ENCODE measurements at places on chromosomes 12 and 14.

- no peak for DNase-seq
- H3K27me3 ChIP-seq: no peaks in the 10 kb centered on the region
- H3K4me3 ChIP-seq: no peak overlapping the region
- H3K4me1 ChIP-seq: peaks cover 4% of the 10 kb centered on the region
Observed at GRCh38 chr12:39431797-39432196, 11.1 kb downstream of the KIF21A start.

DNA sequence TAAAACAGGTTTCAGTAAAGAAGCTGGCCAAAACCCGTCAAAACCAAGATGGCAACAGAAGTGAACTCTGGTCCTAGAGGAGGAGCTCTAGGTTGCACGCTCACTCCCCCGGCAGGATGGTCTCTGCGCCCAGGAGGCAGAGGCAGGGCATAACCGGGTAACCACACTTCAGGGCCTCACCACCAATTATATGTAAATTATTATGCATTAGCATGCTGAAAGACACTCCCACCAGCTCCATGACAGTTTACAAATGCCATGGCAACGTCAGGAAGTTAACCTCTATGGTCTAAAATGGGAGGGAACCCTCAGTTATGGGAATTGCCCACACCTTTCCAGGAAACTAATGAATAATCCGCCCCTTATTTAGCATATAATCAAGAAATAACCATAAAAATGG is 20.1 kb upstream of the SLC6A12 start:
- H3K36me3 ChIP-seq: no peaks in the 10 kb centered on the region
- H3K27me3 ChIP-seq: peaks cover 7% of the 10 kb centered on the region
- no peak overlapping the region for H3K27ac ChIP-seq
- no peak overlapping the region for H3K4me3 ChIP-seq

GRCh38 chr14:102931580-102932285 is 9.3 kb downstream of the AMN start:
- H3K36me3 ChIP-seq: no peaks in the 10 kb centered on the region
- DNase-seq: no peak
- peaks cover 24% of the 10 kb centered on the region for H3K27me3 ChIP-seq
- H3K27ac ChIP-seq: no peak overlapping the region
- H3K4me1 ChIP-seq: peaks cover 29% of the 10 kb centered on the region

DNA sequence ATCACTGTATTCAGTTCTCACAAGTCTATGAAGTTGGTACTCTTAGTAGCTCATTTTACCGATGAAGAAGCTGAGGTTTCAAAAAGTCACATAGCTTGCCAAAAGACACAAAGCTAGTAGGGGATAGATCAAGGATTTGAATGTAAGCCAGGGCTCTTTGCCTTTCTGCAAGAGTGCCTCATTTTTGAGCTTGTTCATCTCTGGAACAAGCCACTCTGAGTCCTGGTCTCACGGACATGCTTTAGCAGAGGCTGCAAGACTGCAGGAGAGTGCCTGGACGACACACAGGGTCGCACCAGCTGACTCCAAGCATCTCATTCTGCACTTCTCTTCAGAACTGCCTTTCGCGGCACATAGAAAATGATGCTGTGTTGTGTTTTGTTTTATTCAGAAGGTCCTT is 3.7 kb downstream of the NUAK1 start:
- no peak overlapping the region for H3K4me3 ChIP-seq
- H3K27me3 ChIP-seq: peaks cover 50% of the 10 kb centered on the region
- no peaks in the 10 kb centered on the region for H3K36me3 ChIP-seq

GRCh38 chr14:22780105-22780679 is 13.7 kb downstream of the OXA1L start:
- H3K4me3 ChIP-seq: no peak overlapping the region
- no peaks in the 10 kb centered on the region for H3K4me1 ChIP-seq
- no peaks in the 10 kb centered on the region for H3K27me3 ChIP-seq
- no peak for DNase-seq
- H3K27ac ChIP-seq: no peak overlapping the region

GRCh38 chr14:67141146-67141900 is 47.9 kb upstream of the GARIN2 start:
- H3K36me3 ChIP-seq: no peaks in the 10 kb centered on the region
- DNase-seq: no peak
- no peaks in the 10 kb centered on the region for H3K4me1 ChIP-seq
- no peaks in the 10 kb centered on the region for H3K27me3 ChIP-seq
- no peak overlapping the region for H3K4me3 ChIP-seq

- H3K4me1 ChIP-seq: no peaks in the 10 kb centered on the region
- no peak for DNase-seq
- no peak overlapping the region for H3K4me3 ChIP-seq
- H3K27me3 ChIP-seq: no peaks in the 10 kb centered on the region
Observed at GRCh38 chr12:92312463-92312964, 166.9 kb upstream of the BTG1 start.

DNA sequence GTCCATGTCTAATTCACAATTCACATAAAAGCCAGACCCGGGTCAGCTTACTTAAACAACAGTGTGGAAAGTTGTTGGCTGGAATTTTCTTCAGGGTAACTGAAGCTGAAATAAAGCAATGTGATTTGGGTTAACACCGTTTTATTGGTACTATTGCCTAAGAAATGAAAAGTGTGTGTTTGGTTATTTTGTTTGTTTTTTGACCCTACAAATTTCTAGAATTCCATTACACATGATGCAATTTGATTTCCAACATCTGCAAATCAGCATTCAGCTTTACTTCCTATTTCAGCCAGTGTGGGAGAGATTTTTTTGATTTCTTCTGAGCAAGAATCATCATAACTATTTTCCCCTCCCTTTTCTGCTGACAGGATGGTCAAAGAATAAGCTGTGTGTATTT is 45.7 kb upstream of the CLMN start:
- H3K4me1 ChIP-seq: peaks cover 3% of the 10 kb centered on the region
- H3K4me3 ChIP-seq: no peak overlapping the region
- peaks cover 21% of the 10 kb centered on the region for H3K27me3 ChIP-seq
- DNase-seq: no peak
- H3K27ac ChIP-seq: no peak overlapping the region

DNA sequence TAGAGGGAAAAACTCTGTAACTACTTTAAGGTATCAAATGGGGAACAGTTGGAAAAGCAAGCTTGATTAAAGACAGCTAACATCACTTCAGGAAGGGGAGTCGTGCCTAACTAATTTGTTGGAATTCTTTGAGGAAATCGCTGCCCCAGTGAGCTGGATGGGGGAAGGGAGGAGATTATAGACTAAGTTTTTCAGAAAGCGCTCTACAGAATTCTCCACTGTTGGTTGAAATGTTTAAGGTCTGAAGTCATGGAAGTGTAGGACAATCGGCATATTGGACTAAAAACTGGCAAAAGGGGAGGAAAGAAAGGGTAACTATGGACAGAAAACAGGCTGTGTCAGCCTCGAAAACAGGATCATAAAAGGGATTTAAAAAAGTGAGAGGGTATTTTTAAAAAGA is 229.9 kb upstream of the HMGA2 start:
- H3K4me1 ChIP-seq: no peaks in the 10 kb centered on the region
- DNase-seq: no peak
- H3K27me3 ChIP-seq: no peaks in the 10 kb centered on the region
- H3K36me3 ChIP-seq: no peaks in the 10 kb centered on the region
- no peak overlapping the region for H3K4me3 ChIP-seq

GRCh38 chr14:93709249-93709648 is 79.0 kb downstream of the PRIMA1 start:
- no peak overlapping the region for H3K27ac ChIP-seq
- peaks cover 14% of the 10 kb centered on the region for H3K27me3 ChIP-seq
- no peak overlapping the region for H3K4me3 ChIP-seq
- H3K4me1 ChIP-seq: no peaks in the 10 kb centered on the region
- no peak for DNase-seq

GRCh38 chr12:5973461-5974115 is 28.5 kb upstream of the ANO2 start:
- H3K27me3 ChIP-seq: peaks cover 8% of the 10 kb centered on the region
- H3K4me3 ChIP-seq: no peak overlapping the region
- no peaks in the 10 kb centered on the region for H3K4me1 ChIP-seq
- no peaks in the 10 kb centered on the region for H3K36me3 ChIP-seq
- DNase-seq: no peak

DNA sequence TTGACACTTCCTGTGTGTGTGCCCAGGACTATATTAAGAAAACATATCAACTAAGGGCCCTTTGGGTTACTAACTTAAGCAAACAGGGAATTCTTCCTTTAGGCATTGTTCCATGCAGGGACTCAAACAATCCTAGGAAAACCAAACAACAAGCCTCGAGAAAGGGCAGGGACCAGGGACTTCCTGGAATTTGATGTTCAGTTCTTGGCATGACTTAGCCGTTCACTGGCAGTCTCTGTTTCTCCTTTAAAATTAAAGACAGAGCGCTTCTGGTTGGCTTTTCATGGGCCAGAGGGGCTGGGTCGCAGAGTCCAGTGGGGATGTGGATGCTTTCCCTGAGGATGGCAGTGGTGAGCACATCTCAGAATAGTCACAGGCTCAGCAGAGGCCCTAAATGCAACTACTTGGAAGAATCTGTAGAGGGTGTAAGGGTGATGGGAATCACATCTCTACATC is 35.2 kb downstream of the RNFT2 start:
- no peak overlapping the region for H3K27ac ChIP-seq
- DNase-seq: no peak
- H3K4me1 ChIP-seq: no peaks in the 10 kb centered on the region
- H3K36me3 ChIP-seq: no peaks in the 10 kb centered on the region
- no peaks in the 10 kb centered on the region for H3K27me3 ChIP-seq

GRCh38 chr12:124094733-124095132 is 121.7 kb downstream of the ZNF664 start:
- H3K27ac ChIP-seq: no peak overlapping the region
- DNase-seq: no peak
- H3K36me3 ChIP-seq: no peaks in the 10 kb centered on the region
- H3K27me3 ChIP-seq: peaks cover 2% of the 10 kb centered on the region
- H3K4me1 ChIP-seq: no peaks in the 10 kb centered on the region

GRCh38 chr14:36553656-36554260 is 28.7 kb downstream of the NKX2-8 start:
- H3K27ac ChIP-seq: no peak overlapping the region
- H3K27me3 ChIP-seq: peaks cover 3% of the 10 kb centered on the region
- no peak overlapping the region for H3K4me3 ChIP-seq
- DNase-seq: no peak

- no peak for DNase-seq
- H3K4me1 ChIP-seq: peaks cover 41% of the 10 kb centered on the region
- H3K27ac ChIP-seq: no peak overlapping the region
- no peaks in the 10 kb centered on the region for H3K27me3 ChIP-seq
Observed at GRCh38 chr12:122005252-122005776, 16.4 kb upstream of the BCL7A start.

- H3K27ac ChIP-seq: no peak overlapping the region
- DNase-seq: no peak
- H3K4me3 ChIP-seq: no peak overlapping the region
- H3K36me3 ChIP-seq: no peaks in the 10 kb centered on the region
Observed at GRCh38 chr12:116551952-116552772, 7.0 kb upstream of the MAP1LC3B2 start.

DNA sequence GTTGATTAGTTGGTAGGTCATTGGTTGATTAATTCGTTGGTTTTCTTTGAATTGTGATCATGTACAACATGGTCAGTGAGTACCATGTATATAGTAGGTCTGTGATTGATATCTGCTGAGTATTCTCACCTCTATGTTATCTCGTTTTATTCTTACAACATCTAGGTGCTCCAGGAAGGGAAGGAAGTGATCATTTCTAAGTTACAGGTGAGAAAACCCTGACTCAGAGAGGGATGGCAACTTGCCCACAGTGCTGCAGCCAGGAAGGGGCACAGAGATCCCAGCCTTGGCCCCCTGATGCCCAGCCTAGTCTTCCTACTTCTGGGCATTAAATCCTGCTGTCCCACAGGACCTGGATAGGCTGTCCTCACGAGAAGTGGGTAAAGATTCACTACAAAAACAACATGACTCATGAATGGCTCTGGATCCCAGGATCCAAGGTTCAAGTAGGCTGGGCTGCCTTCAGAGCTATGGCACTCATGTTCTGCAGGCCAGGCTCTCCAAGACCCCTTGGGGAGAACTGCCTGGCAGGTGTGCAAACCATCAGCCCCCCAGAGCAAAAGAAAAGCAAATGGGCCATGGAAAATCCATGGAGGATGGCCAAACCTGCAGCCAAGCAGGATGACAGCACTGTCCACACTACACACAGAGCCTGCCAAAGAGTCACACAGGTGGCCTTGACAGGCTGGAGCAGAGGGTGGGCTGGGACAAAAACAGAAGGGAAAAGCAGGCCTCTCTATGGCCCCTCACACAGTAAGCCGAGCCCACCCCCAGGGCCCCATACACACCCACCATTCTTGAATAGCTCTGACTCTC is 146.2 kb downstream of the BCL11B start:
- H3K4me1 ChIP-seq: peaks cover 15% of the 10 kb centered on the region
- H3K4me3 ChIP-seq: no peak overlapping the region
- DNase-seq: no peak
- no peaks in the 10 kb centered on the region for H3K27me3 ChIP-seq
- H3K36me3 ChIP-seq: no peaks in the 10 kb centered on the region

GRCh38 chr14:64965356-64966000 is 6.7 kb downstream of the RAB15 start:
- H3K27ac ChIP-seq: no peak overlapping the region
- no peaks in the 10 kb centered on the region for H3K4me1 ChIP-seq

DNA sequence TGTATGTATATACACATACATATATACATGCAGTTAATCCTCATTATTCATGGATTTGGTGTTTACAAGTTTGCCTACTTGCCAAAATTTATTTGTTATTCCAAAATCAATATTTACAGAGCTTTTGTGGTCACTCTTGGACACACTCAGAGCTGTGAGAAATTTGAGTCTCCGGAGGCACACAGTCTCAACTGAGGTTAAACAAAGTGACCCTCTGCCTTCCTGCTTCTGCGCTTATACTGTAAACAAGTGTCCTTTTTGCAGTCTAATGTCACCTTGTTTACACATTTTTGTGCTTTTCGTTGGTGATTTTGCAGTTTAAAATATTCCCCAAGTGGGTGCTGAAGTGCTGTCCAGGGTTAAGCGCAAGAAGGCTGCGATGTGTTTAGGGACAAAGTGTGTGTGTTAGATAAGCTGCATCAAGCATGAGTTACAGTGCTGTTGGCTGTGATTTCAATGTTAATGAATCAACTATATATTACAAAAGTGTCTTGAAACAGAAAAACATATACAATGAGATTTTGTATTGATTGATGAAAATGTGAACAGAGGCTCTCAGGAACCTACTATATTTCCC is 13.1 kb upstream of the LTA4H start:
- no peaks in the 10 kb centered on the region for H3K27me3 ChIP-seq
- peaks cover 48% of the 10 kb centered on the region for H3K4me1 ChIP-seq
- H3K4me3 ChIP-seq: no peak overlapping the region
- H3K36me3 ChIP-seq: no peaks in the 10 kb centered on the region
- no peak for DNase-seq

DNA sequence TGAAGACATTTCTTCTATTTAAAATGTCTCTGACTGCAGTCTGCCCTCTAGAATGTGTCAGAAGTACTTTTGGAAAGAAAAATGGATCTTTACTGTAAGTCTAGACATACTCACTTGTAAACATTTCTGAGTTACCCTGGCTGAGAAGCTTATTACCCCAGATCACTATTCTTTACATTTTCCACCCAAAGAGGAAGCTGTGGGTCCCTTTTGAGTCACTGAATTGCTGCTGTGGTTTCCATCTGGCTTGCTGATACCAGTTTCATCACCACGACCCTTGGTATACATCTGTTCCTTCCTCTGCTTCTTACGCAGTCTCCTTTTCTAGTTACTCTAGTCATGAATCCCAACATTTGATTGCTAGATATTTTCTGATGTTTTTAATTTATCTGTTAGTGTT is 20.2 kb upstream of the CLEC4D start:
- H3K27me3 ChIP-seq: no peaks in the 10 kb centered on the region
- H3K27ac ChIP-seq: no peak overlapping the region
- no peaks in the 10 kb centered on the region for H3K36me3 ChIP-seq
- H3K4me3 ChIP-seq: no peak overlapping the region
- DNase-seq: no peak
- H3K4me1 ChIP-seq: peaks cover 7% of the 10 kb centered on the region

Measured in CD4-positive, alpha-beta T cell (primary cell).